Activated CD8-positive, alpha-beta T cell treated with anti-CD3 and anti-CD28 coated beads, Interleukin-2, amount 10 ng/mL, durations not matched to agents 7 days and 5 days (primary cell): ENCODE measurements at places on chromosomes 7 and 10.

DNA sequence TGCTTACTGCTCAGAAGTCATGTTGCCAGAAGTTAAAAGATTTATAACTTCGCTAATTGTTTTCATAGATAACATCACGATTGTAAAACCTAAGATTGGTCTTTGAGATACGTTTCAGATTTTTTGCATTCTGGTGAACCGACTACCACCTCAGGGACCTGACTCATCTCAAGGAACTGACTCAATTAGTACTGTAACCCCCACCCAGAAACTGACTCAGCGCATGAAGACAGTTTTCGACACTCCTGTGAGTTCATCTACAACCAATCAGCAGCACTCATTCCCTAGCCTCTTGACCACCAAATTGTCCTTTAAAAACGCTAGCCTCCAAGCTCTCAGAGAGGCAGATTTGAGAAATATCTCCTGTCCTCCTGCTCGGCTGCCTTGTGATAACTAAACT lies 72.3 kb downstream of the ELMO1 start:
- H3K36me3 ChIP-seq = peaks cover 12% of the 10 kb centered on the region
- DNase-seq = no peak
- peaks cover 12% of the 10 kb centered on the region for H3K4me1 ChIP-seq

GRCh38 chr10:88892222-88892967 lies 12.3 kb downstream of the STAMBPL1 start:
- peak overlapping the region; percentile 43 for H3K27ac ChIP-seq
- DNase-seq = no peak
- H3K36me3 ChIP-seq = peaks cover 58% of the 10 kb centered on the region
- no peak overlapping the region for H3K4me3 ChIP-seq
- H3K27me3 ChIP-seq = no peaks in the 10 kb centered on the region

DNA sequence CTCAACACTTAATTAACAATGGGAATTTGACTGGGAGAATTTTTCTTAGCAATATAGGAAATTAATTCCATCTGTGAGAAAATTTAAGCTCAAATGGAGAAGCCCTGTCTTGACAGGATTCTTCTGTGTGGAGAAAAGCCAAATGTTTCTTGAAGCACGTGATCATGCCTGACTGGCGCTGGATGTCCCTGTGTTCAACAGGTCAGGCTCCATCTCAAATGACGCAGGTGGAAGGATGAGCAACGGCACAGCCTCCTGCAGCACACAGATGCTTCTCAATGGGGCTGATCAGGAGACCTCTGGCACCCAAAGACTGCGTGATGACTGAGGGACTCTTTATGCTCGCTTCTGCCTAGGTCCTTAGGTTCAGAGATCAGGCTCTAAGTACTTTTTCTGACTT lies 143.8 kb downstream of the RSU1 start:
- no peaks in the 10 kb centered on the region for H3K27me3 ChIP-seq
- H3K4me1 ChIP-seq = no peaks in the 10 kb centered on the region
- no peak overlapping the region for H3K27ac ChIP-seq
- no peak for DNase-seq
- H3K36me3 ChIP-seq = peaks cover 15% of the 10 kb centered on the region

- H3K27ac ChIP-seq = no peak overlapping the region
- H3K36me3 ChIP-seq = peaks cover 5% of the 10 kb centered on the region
- H3K4me1 ChIP-seq = peaks cover 3% of the 10 kb centered on the region
These were observed 8.8 kb downstream of the CRPPA start for GRCh38 chr7:16412274-16413254.

GRCh38 chr7:129911790-129912189 lies 41.0 kb downstream of the UBE2H start:
- H3K27ac ChIP-seq = no peak overlapping the region
- no peaks in the 10 kb centered on the region for H3K27me3 ChIP-seq
- H3K4me3 ChIP-seq = no peak overlapping the region
- peaks cover 31% of the 10 kb centered on the region for H3K4me1 ChIP-seq

DNA sequence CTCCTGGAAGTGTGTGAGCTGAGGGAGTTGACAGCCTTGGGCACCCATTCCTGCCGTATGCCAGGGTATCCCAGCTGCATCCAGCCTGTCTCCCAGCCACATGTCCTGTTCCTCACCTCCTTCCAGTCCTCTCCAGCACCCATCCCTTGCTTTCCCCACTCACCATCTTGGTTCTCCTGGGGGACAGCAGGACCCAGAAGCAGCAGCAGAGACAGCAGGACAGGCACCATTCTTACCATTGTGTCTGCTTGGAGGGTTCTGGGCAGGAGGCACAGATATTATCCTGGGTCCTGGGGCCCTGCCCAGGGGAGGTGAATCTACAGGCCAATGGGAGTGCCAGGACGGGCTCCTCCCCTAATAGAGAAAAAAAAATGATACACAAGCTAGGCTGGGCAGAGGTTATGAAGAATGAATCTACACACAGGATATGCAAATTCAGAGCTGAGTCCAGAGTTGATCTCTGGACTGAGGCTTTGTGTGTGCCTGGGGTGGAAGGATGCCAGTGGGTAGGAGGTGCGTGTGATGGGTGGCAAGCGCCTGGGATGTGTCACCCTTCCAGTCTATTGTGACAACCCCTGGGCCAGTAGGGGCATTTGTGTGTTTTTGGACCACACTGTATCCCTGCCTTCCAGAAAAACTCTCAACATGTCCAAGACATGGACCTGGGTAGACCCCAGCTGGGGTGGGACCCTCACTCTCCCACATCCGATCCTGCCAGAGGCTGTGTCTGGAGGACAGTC lies at the start of gene AZGP1:
Gene AZGP1 (minus strand): TSS at position 250 of the 740 bp plus-strand sequence. CDS start 11 bp downstream, at position 239.
- no peaks in the 10 kb centered on the region for H3K36me3 ChIP-seq
- peaks cover 18% of the 10 kb centered on the region for H3K4me1 ChIP-seq
- DNase-seq = no peak
- H3K27me3 ChIP-seq = peaks cover 3% of the 10 kb centered on the region
- H3K27ac ChIP-seq = no peak within 1 kb of the TSS

- no peak for DNase-seq
- no peak overlapping the region for H3K4me3 ChIP-seq
- no peaks in the 10 kb centered on the region for H3K36me3 ChIP-seq
These were observed 525.0 kb upstream of the SEMA3D start for GRCh38 chr7:85711894-85712293.

- H3K36me3 ChIP-seq = no peaks in the 10 kb centered on the region
- no peak overlapping the region for H3K4me3 ChIP-seq
- no peaks in the 10 kb centered on the region for H3K4me1 ChIP-seq
These were observed 754.1 kb downstream of the IPMK start for GRCh38 chr10:57513637-57514036.

GRCh38 chr7:94421681-94422080 lies 27.0 kb downstream of the COL1A2 start:
- H3K36me3 ChIP-seq = no peaks in the 10 kb centered on the region
- no peak overlapping the region for H3K27ac ChIP-seq
- no peaks in the 10 kb centered on the region for H3K4me1 ChIP-seq
- H3K27me3 ChIP-seq = peaks cover 4% of the 10 kb centered on the region
- no peak for DNase-seq

DNA sequence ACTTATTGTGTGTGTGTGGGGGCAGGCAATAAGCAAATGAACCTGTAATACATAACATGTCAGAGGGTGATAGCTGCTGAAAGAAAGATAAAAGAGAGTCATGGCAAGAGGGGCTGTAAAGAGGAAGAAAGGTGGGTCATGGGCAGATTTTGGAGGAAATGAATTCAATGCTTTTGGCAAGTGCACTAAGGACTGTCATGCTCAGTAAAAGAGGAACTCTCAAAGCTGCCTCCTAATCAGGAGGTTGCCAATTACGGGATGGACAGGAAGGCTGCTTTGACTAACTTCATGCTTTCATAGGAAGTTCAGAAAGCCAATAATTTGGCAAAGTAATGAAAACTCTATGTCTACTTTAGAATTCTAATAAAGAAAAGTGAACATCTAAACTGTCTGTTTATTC lies 401.2 kb downstream of the SH2D4B start:
- H3K4me3 ChIP-seq = no peak overlapping the region
- H3K36me3 ChIP-seq = no peaks in the 10 kb centered on the region
- H3K27me3 ChIP-seq = peaks cover 5% of the 10 kb centered on the region
- H3K4me1 ChIP-seq = no peaks in the 10 kb centered on the region
- DNase-seq = no peak
- H3K27ac ChIP-seq = no peak overlapping the region

DNA sequence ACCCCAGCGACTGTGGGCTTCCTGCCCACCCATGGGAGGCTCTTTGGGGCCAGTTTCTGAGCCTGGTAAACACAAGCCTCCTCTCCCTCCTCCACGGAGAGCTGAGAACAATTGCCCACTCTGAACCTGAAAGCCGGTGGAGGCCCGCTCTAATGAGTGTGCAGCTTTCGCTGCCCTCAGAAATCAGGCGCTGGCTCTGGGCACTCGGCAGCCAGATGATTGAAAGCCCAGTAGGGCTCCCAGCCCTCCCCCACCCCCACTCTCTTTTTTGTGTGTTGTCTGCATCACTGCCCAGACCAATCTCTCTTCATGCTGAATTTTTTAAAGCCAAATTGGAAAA lies 438.9 kb downstream of the RPS24 start:
- H3K27me3 ChIP-seq = peaks cover 2% of the 10 kb centered on the region
- no peak overlapping the region for H3K4me3 ChIP-seq
- no peaks in the 10 kb centered on the region for H3K36me3 ChIP-seq
- peak; percentile 8 for DNase-seq
- no peak overlapping the region for H3K27ac ChIP-seq
- peaks cover 11% of the 10 kb centered on the region for H3K4me1 ChIP-seq

GRCh38 chr7:110623436-110623835 lies 467.5 kb upstream of the LRRN3 start:
- DNase-seq = no peak
- H3K36me3 ChIP-seq = no peaks in the 10 kb centered on the region
- no peak overlapping the region for H3K27ac ChIP-seq

- H3K27ac ChIP-seq = no peak overlapping the region
- no peak overlapping the region for H3K4me3 ChIP-seq
- no peak for DNase-seq
- H3K27me3 ChIP-seq = no peaks in the 10 kb centered on the region
These were observed 655.9 kb downstream of the SDK1 start for GRCh38 chr7:3956949-3957348.

DNA sequence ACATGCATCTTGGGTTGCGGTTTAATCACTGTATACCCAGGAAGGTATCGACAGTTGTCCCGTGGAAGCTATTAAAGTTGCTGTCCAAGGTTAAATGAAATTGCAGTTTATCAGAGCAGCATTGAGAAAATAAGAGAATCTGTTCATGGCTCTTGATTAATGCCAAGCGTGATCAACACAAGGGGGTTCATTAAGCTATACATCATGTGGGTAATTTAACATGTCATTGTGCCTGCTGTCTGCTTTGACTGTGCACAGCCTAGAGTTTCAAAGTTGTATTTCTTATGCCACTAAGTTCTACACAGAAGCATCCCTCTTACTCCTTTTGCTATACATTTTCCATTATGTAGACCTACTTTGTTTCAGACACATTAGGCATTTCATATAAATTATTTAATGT lies 74.8 kb upstream of the SP8 start:
- H3K36me3 ChIP-seq = no peaks in the 10 kb centered on the region
- no peak for DNase-seq
- H3K27ac ChIP-seq = no peak overlapping the region
- no peaks in the 10 kb centered on the region for H3K4me1 ChIP-seq
- H3K27me3 ChIP-seq = no peaks in the 10 kb centered on the region

DNA sequence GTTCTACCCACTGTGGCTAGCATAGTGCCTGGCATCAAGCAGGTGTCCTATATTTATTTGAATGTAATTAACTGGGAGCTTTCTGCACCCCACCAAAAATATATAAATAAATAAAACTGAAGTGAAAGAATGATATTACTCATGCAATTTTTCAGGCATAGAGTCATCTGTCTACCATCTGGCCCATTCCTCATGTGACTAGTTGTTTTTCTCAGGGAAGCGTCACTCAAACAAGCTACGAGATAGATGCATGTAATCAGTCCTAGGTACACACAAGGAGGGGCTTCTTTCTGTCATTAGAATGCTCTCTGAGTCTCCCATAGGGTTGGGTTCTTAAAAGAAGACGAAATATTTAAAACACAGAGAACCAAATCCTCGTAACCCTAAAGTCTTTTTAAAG lies 255.5 kb upstream of the KMT2E start:
- no peak for DNase-seq
- no peaks in the 10 kb centered on the region for H3K4me1 ChIP-seq
- peaks cover 3% of the 10 kb centered on the region for H3K27me3 ChIP-seq
- H3K36me3 ChIP-seq = no peaks in the 10 kb centered on the region
- H3K4me3 ChIP-seq = no peak overlapping the region
- H3K27ac ChIP-seq = no peak overlapping the region

DNA sequence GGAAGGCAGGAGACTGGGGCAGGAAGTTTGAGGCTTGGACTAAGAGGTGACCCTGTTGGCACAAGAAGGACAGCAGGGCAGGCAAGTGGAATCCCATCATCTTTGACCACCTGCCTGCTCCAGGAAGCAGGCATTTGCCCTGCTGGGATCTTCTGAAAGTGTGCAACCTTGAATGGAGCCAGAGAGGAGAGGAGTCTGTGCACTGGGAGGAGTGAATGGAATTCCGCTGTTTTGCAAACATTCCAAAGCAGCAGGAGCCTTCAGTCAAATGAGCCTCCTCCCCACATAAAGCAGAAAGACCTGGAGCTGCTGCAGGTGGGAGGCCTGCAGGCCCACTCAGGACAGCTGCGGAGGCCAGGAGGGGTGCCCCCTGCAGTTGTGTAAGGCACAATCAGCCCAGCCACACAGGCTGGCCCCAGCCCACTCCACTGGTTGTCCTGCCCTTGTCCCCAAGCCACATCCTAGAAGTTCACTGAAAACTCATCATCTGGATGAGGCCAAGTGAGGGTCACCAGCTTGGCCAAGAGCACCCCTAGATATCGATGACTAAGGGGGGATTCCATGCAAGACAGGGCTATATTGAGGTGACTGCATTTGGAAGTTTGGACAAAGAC lies 249.5 kb downstream of the RPS24 start:
- H3K4me1 ChIP-seq = no peaks in the 10 kb centered on the region
- no peak overlapping the region for H3K27ac ChIP-seq
- H3K4me3 ChIP-seq = no peak overlapping the region
- H3K36me3 ChIP-seq = no peaks in the 10 kb centered on the region

GRCh38 chr7:132783824-132784223 lies 207.6 kb upstream of the PLXNA4 start:
- no peaks in the 10 kb centered on the region for H3K4me1 ChIP-seq
- H3K27me3 ChIP-seq = no peaks in the 10 kb centered on the region
- H3K27ac ChIP-seq = no peak overlapping the region
- H3K4me3 ChIP-seq = no peak overlapping the region

GRCh38 chr10:17454161-17455014 lies at the start of gene ST8SIA6:
Gene ST8SIA6 (minus strand): TSS chr10:17454595. CDS start chr10:17454255, 340 bp downstream.
- peaks cover 62% of the 10 kb centered on the region for H3K27me3 ChIP-seq
- no peak within 1 kb of the TSS for H3K27ac ChIP-seq
- DNase-seq = peak; percentile 38
- H3K4me1 ChIP-seq = peaks cover 19% of the 10 kb centered on the region
- H3K36me3 ChIP-seq = peaks cover 2% of the 10 kb centered on the region

DNA sequence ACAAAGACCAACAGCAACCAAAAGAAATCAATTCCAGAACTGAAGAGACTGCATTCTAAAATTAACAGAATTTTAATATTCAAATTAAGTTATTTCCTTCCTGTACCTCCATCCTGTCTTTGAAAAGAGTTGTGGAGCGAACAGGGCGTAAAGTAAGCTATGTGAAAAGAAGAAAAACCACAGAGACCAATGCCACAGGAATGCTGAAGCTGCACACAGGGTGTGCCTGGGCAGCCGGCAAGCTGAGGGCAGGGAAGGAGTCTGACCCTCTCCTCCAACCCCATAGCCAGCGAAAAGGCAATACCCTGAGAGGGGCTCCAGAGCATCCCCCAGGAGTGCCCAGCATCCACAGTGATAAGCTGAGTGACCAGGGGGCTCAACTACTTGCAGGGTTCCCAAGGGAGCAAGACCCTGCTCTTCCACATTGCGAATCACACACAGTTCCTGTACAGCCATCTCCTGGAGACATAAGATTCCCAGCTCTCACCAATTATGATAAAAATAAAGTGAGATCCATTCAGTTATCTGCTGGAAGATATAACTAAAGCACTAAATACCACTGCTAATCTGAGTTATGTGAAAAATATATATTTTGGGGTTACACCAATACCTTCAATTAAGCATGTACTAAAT lies 93.8 kb downstream of the PARD3 start:
- no peaks in the 10 kb centered on the region for H3K36me3 ChIP-seq
- no peaks in the 10 kb centered on the region for H3K27me3 ChIP-seq
- H3K27ac ChIP-seq = no peak overlapping the region
- no peak overlapping the region for H3K4me3 ChIP-seq
- H3K4me1 ChIP-seq = peaks cover 6% of the 10 kb centered on the region
